NCI-H774 (cell line): ENCODE measurements at places on chromosomes 6 and 20.

DNA sequence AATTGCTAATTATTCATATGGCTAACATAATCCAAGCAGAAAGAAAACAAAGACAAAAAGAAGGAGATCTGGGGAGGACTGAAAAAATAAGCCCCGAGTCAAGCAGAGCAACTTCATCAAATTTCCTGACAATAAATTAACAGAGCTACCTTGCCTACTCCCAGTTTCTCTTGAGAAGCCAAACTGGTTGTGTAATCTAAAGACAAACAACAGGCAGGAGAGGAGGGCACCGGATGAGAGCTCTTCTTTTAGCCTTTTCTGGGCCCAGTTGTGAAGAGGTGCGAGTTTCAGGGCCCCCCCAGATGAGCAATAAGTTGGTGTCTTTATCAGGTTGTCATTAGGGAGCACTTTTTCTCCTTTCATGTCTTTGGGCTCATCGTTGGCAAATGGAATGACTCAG, 197.1 kb upstream of the PCSK2 start:
- no peak for DNase-seq

DNA sequence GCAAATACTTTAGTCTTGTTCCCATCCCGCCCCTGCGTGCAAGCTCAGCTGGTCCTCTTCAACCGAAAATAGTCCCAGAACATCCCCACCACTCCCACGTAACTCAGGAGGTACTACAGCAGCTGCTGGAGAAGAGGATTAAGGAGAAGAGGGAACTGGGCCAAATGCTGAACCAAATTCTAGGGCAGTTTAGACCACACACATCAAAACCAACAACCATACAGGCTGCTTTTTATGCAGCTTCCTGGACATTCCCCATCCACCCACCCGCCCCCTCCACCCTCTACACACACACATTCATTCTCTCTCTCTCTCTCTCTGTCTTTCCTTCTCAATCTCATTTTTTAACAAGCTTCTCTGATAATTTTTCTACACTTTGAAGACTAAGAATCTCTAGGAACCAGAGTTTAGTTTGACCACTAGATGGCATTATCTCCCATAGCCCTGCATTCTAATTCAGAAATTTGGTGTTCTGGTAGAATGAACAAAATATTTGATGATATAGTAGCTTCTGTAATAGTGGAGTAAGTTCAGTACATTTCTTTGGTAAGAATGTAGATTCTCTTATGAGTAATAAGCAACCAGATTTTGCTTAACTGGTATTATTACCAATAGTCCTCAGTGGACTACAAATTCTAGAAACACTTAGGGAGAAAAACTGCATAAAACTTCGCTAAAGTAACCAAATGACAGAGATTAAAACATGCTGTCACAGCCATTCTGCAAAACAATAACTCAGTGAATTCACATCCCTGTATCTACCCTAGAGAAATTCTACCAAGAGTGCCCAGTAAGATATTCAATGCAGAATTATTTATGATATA, 52.1 kb upstream of the BEND6 start:
- DNase-seq: no peak

DNA sequence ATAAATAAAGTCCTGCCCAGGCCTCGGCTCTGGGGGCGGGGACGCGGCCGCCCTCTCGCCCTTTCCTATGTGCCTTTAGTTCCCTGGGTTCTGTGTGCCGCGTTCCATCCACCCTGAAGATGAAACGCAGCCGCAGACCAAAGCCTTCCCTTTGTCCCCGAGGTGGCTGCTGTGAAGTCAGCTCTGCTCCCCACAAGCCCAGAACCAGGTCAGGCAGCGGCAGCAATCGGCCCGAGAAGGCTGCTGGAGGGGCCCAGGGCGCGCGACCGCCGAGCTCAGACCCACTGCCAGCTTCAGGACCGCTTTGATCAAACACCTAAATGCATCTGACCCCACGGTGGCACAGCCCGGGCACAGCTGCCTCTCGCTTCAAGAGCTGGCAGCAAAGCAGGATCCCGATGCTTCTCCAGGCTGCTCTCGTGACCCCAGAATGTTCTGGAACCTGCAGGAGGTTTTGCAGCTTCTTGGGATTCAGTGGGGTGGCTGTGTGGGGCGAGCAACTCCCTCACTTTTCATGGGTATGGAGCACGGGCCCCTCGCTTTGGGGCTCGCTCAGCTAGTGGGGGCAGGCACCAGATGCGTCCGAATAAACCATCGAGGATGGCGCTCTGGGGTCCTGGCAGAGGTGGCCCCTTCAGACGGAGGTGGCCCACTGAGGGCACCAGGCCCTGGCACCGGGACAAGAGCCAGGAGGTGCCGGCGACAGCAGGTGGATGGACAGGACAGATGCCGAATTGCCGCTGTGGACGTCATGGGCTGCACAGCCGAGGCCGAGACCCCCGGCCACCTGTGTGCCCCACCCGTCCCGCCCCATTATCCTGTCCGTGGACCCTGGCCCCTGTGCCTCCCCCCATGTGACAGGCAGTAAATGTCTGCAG, 13.0 kb downstream of the CHRNA4 start:
- no peak for DNase-seq

DNA sequence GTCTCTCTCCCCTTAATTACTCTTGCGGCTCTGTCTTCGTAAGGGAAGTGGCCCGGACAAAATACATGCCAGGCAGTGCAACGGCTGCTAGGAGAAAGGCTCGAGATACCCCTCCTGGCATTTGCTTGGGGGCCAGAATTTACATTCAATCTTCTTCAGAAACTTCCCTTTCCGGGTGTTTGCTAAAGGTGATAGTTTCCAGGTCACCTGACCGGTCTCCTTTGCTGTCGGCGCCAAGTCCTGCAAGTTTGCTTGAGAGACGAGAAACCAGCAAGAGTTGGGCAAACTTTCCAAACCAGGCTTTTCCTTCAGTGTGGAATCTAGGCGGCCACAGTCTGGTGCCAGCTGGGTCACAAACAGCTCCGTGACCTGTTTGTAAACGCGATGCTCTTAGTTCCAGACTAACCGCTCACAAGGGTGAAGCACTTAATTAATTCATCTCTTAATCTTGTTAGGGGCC, 563 bp upstream of the SRSF3 start:
- DNase-seq: peak; percentile 66

GRCh38 chr6:55265409-55266114, 61.7 kb upstream of the GFRAL start:
- no peak for DNase-seq

DNA sequence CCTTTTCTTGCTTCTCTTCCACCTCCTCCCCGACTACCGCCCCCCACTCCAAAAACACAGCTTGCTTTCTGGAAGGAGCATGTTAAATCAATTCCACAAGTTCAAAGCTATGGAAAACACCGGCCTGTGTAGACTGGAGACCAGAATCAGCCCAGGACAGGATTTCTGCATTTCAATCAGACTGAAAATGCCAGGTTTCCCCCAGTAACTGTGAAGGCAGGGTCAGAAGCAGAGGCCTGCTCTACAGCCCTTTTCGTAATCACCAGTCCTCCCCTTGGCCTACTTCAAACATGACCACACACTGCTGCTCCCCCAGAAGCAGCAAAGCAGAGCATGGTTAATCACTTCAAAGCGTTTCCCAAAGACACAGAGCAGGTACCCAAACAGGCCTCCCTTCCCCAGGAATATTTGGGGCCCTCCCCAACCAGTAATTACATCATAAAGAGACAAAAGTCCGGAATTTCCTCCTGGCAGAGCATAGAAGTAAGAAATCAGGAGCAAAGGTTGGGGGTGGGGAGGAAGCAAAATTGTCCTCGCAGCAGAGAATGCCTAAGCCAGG, 38.4 kb downstream of the ZMYND8 start:
- DNase-seq: no peak

- DNase-seq: no peak
Measured at GRCh38 chr20:62658593-62659178, 16.4 kb downstream of the SLCO4A1 start.

GRCh38 chr6:105136431-105137350, 43.1 kb downstream of the POPDC3 start:
- DNase-seq: peak; percentile 70

- DNase-seq: no peak
Measured at GRCh38 chr6:37204014-37204751, 34.2 kb downstream of the PIM1 start.

DNA sequence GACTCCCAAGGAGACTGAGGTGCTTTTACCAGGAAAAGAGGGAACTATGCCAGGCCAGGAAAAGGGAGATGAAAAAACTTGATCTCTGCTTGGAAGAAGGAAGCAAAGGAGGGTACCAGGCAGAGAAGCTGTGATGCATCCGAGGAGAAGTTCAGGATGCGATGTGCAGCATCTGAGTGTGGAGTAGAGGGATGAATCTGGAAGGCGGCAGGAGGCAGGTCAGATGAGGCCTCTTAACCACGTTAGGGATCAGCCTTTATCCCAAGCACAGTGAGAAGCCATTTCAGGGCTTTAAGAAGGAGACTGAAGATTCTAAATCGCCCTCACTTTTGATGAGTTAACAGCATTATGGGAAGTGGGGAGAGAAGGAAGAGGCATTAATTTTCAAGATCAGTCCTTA, 44.9 kb upstream of the EYA2 start:
- DNase-seq: no peak

GRCh38 chr6:73854998-73855718, 159.2 kb downstream of the CD109 start:
- DNase-seq: peak; percentile 45

DNA sequence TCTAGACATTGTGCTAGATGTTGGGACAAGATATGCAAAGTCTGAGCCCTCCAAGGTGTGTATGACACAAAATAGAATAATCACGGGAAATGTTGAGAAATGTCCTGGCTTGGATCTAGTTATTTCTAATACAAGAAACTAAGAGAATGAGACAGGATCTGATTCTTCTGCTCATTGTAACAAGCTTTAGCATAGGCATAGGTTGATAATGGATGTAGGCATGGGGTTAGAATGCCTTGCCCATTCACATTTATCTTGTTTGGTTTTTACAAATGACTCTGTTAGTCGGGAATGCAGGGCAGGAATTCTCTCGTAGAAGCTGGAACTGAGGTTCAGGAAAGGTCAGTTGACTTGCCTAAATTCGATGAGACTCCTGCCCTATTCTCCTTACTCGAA, 1.5 kb upstream of the SLC26A8 start:
- DNase-seq: no peak

- DNase-seq: no peak
Measured at GRCh38 chr6:159790956-159791598, 810 bp downstream of the MRPL18 start.

DNA sequence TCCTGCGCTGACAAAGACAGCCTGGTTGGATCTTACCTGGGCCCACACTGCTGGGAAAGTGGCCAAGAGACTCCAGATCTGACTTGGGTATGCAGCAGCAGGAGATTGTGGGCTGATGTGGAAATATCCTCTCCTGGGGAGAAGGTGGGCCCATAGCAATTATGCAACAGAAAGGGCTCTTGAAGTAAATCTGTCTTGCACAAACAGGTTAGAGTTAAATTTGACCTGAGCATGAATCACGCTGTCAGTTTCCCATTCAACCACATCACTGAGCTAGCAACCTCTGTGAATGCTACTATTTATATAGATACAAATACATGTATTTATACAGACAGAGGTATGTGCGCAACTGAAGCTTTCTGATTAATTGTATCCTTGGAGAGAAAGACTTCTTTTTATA, 28.3 kb upstream of the PDYN start:
- DNase-seq: no peak

GRCh38 chr6:4950076-4950475, 53.8 kb downstream of the RPP40 start:
- no peak for DNase-seq

DNA sequence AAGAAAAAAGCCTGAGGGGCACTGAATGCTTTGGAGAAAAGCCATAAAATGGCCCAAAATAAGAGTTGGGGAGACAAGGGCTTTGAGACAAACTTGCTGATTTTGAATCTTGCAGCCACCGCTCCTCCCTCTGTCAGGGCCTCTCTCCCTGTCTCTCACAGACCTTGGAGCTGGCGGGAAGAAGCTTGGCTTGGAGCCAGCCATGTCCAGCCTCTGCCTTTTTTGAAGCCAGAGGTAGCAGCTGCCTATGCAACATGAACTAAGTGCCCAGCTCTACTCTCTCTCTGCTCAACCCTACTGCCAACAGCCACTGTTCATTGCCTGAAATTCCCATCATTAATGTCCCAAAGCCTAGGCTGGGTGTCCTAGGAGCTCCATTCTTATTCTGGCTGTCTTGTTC, 63.7 kb upstream of the CTNNBL1 start:
- DNase-seq: peak; percentile 22

- no peak for DNase-seq
Measured at GRCh38 chr20:45034436-45034835, 66.5 kb downstream of the KCNS1 start.

- DNase-seq: no peak
Measured at GRCh38 chr6:94733066-94733465, 844.3 kb upstream of the MANEA start.

DNA sequence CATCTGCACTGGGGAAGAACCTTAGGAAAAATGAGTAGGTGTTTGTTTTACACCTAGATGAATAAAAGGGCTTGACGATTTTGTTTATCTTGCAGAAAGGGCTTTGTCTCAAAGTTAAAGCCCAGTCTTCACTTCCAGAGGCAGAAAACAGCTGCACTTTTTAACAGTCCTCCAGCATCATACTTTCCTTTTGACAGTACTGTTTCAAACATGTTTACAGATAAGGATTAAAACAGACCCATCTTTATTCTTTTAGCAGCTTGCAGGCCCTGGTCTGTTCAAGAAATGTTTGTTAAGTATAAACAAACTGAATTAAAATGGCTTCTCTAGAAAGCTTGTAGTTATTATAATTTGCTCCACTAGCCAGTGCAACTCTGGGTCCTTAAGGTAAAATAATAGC, 374.2 kb downstream of the EPHA7 start:
- DNase-seq: peak; percentile 22

DNA sequence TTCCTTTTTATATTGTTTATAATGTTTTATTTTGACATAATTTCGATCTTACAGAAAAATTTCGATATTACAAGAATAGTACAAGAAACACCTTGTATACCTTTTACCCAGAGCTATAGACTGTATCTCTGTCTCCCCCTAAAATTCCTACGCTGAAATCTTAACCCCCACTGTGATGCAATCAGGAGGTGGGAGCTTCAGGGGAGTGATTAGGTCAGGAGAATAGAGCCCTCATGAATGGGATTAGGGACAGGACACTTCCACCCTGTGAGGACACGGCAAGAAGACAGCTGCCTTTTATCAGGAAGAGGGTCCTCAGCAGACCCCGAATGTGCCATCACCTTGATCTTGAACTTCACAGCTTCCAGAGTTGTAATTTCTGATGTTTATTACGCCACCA, 148.7 kb upstream of the C6orf118 start:
- DNase-seq: no peak

GRCh38 chr6:107712665-107713551, 111.2 kb downstream of the SCML4 start:
- no peak for DNase-seq

- no peak for DNase-seq
Measured at GRCh38 chr20:22916021-22916842, 118.9 kb upstream of the SSTR4 start.

DNA sequence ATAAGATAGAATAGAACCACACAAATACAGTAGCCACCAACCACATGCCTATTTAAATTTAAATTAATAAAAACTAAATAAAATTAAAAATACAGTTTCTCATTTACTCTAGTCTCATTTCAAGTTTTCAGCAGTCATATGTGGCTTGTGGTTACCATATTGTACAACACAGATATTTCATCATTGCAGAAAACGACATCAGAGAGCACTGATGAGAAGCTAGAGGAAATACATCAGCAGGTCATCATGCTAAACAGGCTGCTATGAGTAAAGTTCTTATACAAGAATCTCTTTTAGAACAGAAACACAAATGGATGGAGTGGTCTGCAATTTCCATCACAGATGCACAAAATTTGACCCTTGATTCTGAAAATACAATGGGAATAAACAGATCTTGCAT, 36.6 kb downstream of the TBC1D32 start:
- no peak for DNase-seq

- DNase-seq: peak; percentile 45
Measured at GRCh38 chr6:108526739-108527174, 34.0 kb upstream of the FOXO3 start.

GRCh38 chr6:130749402-130749801, 77.8 kb upstream of the SMLR1 start:
- no peak for DNase-seq
